ENCODE measurements at places on chromosomes 6 and 20. TPM values are rescaled to one million over a fixed set of nuclear protein-coding genes. Genes with fewer than 3 reads are reported as not detected.

VWA7 gene
- 0.61 TPM for polyA plus RNA-seq

NOTCH4 gene
- polyA plus RNA-seq, result 11.7 TPM

MYMX gene
- 20.5 TPM for polyA plus RNA-seq

GPR63 gene
- 0.06 TPM for polyA plus RNA-seq

ECT2L gene
- polyA plus RNA-seq, result not detected

PIGT gene
- 73.5 TPM for polyA plus RNA-seq

DSTN gene
- 200 TPM for polyA plus RNA-seq

HLA-DRB1 gene
- polyA plus RNA-seq, result 93.5 TPM

PIM1 gene
- polyA plus RNA-seq, result 417 TPM

PHACTR1 gene
- 3.2 TPM for polyA plus RNA-seq

SNX14 gene
- polyA plus RNA-seq, result 33.0 TPM

DEFB118 gene
- polyA plus RNA-seq, result not detected

EYA4 gene
- polyA plus RNA-seq, result 0.90 TPM

ERVFRD-1 gene
- polyA plus RNA-seq, result not detected

OXT gene
- polyA plus RNA-seq, result not detected

OR2H2 gene
- polyA plus RNA-seq, result not detected

HLA-DOB gene
- polyA plus RNA-seq, result 0.58 TPM

PRND gene
- 0.01 TPM for polyA plus RNA-seq

DPPA5 gene
- not detected for polyA plus RNA-seq

LTA gene
- 0.08 TPM for polyA plus RNA-seq

PRL gene
- polyA plus RNA-seq, result not detected

GABRR2 gene
- 0.94 TPM for polyA plus RNA-seq

THBD gene
- 26.0 TPM for polyA plus RNA-seq

ADGRF5 gene
- polyA plus RNA-seq, result 5.8 TPM

TMEM244 gene
- not detected for polyA plus RNA-seq

DEFB114 gene
- not detected for polyA plus RNA-seq

SMLR1 gene
- polyA plus RNA-seq, result not detected

OPRL1 gene
- 1.1 TPM for polyA plus RNA-seq

TDRD6 gene
- 0.07 TPM for polyA plus RNA-seq

LHFPL5 gene
- not detected for polyA plus RNA-seq

LY86 gene
- polyA plus RNA-seq, result 0.28 TPM

RIPOR3 gene
- polyA plus RNA-seq, result 23.7 TPM

RHAG gene
- 0.04 TPM for polyA plus RNA-seq

MAS1L gene
- not detected for polyA plus RNA-seq

SAPCD1 gene
- polyA plus RNA-seq, result 1.4 TPM

Measured in adipose tissue (tissue), 3 donors.